ENCODE measurements at places on chromosomes 13 and 19. TPM values are rescaled to one million over a fixed set of nuclear protein-coding genes. Genes with fewer than 3 reads are reported as not detected.

Gene SERPINE3
- total RNA-seq = not detected

Gene DAND5
- total RNA-seq = not detected

Gene PABPC3
- total RNA-seq = not detected

Gene SHANK1
- 0.36 TPM for total RNA-seq

Gene OSCAR
- total RNA-seq = 0.32 TPM
